KG1 (cell line): ENCODE measurements at places on chromosomes 12 and 14.

DNA sequence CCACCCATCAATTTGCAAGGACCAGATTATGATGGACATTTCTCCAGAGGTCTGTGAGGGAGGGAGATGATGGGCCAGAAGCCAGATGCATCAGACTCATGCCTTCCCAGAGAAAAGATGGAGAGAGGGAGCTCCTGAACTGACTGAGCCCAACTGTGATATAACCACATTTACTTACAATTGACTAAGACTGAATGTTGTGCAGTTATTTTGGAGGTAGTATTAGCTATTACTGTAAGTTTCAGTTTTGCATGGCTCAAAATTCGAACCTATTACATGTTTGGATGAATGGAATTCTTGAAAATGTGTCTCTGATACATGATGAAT, 211.1 kb upstream of the SFSWAP start:
- no peak for DNase-seq

DNA sequence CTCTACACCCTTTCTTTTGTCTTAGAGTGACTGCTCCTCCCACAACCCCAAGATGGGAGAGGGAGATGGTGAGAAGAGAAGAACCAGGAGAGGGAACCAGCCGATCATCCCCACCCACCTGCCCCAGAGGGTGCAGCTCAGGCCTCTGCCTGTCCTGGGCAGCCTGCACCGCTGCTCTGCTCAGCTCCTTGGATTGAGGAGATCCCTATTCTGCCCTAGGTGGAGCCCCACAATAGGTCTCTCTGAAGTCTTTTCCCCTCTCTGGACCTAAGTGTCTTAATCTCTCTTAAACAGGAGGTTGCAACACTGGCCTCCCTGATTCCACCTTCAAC, 2.2 kb downstream of the ANKRD33 start:
- DNase-seq, result no peak

DNA sequence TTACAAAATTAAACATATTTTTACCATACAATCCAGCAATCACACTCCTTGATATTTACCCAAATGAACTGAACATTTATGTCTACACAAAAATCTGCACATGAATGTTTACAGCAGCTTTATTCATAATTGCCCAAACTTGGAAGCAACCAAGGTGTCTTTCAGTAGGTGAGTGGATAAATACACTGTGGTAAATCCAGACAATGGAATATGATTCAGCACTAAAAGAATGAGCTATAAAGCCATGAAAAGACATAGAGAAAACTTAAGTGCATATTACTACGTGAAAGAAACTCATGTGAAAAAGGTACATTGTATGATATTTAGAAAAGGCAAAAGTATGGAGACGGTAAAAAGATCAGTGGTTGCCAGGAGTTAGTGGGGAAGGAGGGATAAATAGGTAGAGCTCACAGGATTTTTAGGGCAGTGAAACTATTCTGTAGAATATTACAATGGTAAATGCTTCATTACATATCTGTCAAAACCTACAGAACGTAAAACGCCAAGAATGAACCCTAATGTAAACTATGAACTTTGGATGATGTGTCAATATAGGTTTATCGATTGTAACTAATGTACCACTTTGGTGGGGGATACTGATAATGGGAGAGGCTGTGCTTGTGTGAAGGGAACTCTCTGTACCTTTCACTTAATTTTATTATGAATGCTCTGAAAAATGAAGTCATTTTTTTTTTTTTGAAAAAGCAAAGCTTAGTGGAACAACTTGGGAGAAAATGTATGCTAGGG, 295.7 kb downstream of the CEP128 start:
- DNase-seq, result no peak

GRCh38 chr12:111361073-111361716, 7.7 kb downstream of the PHETA1 start:
- DNase-seq, result no peak

DNA sequence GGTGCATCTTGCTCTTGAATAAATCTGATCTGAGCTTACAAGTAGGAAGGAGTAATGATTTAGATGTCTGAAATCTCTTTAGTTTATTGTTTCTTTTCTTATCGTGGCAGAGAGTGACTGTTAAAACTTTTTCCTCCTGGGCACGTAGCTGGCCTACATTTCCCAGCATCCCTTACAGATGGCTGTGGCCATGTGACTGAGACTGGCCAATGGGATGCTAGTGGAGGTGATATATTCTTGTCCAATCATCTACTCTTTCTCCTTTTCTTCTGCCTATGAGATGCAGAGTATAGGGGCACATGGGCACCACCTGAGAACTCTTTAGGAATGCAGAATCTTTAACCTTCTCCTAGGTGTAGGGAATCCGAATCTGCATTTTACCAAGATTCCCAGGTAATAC, 237.3 kb downstream of the RGS6 start:
- no peak for DNase-seq

- DNase-seq, result no peak
Observed at GRCh38 chr12:30134229-30134628, 350.5 kb upstream of the TMTC1 start.

GRCh38 chr14:30656190-30656632, 34.1 kb downstream of the SCFD1 start:
- no peak for DNase-seq

- DNase-seq, result no peak
Observed at GRCh38 chr12:79275631-79276030, 411.1 kb downstream of the SYT1 start.

DNA sequence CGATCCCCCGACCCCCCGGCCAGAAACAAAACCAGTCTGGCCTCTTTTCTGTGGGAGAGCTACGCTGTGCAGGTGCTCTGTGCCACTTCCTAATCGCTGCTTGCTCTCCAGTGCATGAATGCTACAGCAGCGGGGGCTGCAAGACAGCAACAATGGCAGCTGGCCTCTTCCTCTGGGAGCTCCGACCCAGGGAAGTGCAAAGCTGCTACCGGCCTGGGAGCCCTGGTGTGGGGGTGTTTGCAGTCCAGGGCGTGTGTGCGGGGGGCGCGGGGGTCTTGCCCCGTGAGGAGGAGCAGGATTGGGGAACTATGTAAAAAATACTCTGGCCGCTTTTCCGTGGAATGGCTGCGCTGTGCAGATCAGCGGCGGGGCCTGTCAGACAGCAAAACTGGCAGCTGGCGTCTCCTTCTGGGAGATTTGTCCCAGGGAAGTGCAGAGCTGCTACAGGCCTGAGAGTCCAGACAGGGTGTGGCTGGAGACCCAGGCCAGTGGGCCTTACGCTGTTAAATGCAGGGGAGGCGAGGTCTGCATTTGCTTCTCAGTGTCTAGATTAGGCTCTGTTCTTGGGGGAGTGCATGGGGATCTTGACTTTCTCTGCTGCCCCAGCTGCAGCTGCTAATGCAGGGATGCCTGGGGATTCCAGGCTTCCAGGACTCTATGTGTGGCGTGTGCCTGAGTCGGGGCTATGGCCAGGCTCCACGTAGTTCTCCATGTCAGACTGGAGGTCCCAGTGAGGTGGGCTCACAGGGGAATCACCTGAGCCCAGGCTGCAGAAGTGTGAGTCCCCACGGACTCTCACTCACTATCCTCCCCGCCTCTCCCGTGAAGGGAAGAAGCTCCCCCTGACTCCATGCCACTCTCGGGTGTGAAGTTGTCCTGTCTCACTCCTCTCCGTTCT, 344.5 kb downstream of the AEBP2 start:
- DNase-seq, result no peak

GRCh38 chr12:127981875-127982274, 285.1 kb upstream of the TMEM132C start:
- DNase-seq, result no peak

GRCh38 chr12:121748571-121749265, 36.2 kb downstream of the TMEM120B start:
- DNase-seq, result no peak

DNA sequence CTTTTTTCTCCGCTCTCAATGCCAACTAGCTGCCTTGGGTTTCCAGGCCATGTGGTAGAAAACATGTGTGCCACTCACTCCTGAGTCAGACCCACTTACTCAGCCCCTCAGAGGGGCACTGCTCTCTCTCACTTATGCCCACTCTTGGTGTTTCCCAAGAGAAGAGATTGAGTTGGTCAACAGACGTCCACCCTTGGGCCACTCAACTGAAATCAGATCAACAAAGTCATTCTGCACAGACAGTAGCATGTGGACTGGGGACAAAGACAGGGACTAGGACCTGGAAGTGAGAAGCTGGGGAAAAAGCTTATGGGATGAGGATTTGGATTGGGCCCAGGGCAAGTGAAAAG, 161.2 kb downstream of the EFCAB11 start:
- no peak for DNase-seq

GRCh38 chr12:103455020-103455763, 40.6 kb downstream of the C12orf42 start:
- DNase-seq, result peak; percentile 21
